ENCODE measurements at places on chromosomes 3 and 15.

DNA sequence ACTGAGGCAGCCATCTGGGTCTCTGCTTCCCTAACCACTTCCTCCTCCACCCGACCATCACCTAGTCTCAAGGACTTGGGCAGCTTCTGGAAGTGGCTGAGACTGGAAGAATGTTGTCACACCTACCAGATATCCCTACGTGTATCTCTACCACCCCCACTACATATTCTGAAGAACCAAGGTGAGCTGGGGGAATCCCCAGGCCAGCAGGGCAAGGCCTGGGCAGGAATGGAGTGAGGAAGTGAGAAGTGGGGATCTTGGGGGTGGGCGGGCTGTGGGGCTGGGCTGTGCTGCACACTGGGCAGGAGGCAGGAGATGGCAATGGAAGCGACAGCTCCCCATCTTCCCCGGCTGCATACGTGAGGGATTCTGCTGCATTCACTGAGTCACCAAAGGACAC, 17.5 kb upstream of the ALDH1A3 start:
- DNase-seq: no peak

GRCh38 chr15:36810656-36811449, 231.4 kb downstream of the CDIN1 start:
- DNase-seq: no peak

DNA sequence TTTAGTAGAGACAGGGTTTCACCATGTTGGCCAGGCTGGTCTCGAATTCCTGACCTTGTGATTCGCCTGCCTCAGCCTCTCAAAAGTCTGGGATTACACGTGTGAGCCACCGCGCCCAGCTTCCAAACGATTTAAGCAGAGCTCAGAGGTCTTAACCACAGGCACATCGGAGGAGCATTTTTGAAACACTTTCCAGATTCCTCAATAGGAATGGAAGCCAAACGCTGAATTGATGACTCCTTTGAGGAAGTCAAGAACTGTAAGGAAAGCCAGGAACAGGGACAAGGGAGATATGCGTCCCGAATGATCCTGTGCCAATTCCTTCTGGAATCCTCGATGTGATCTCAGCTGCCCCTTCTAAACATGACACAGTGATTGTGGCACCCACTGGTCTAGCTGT, 40.0 kb downstream of the TRH start:
- DNase-seq: no peak

GRCh38 chr15:53437985-53438841, 321.2 kb downstream of the WDR72 start:
- no peak for DNase-seq

GRCh38 chr15:69897471-69898237, 200.1 kb downstream of the TLE3 start:
- DNase-seq: no peak

DNA sequence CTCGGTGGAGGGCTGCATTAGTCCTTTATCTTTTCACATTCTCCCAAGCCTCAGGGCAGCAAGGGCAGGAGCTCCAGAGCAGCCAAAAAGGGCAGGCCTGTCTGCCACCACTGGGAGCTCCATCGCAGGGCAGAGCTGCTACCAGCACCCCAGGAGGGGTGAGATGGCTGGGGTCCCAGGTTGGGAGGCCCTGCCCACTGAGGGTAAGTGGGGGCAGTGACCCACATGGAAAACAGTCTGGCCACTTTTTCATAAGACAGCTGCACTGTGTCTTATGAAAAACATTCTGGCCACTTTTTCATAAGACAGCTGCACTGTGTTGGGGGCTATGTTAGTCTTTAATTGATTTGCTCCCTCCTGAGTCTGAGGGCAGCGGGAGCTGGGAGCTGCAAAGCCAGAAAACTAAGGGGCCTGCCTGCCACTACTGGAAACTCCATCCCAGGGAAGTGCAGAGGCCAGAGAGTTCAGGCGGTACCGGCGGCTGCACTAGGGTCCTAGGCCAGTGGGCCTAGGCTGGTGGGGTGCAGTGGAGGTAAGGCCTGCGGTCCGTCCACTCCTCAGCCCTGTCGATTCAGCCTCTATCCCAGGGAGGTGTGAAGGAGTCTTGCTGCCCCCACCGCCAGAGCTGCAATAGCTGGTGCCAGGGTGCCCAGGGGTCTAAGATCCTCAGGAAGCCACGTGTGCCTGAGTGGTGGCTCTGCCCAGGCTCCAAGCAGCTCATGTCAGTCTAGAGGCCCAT, 45.4 kb downstream of the TMCO5A start:
- no peak for DNase-seq

- no peak for DNase-seq
Observed at GRCh38 chr3:48949376-48949717, 30.7 kb downstream of the ARIH2 start.

- no peak for DNase-seq
Observed at GRCh38 chr3:57919987-57920386, 88.2 kb upstream of the FLNB start.

DNA sequence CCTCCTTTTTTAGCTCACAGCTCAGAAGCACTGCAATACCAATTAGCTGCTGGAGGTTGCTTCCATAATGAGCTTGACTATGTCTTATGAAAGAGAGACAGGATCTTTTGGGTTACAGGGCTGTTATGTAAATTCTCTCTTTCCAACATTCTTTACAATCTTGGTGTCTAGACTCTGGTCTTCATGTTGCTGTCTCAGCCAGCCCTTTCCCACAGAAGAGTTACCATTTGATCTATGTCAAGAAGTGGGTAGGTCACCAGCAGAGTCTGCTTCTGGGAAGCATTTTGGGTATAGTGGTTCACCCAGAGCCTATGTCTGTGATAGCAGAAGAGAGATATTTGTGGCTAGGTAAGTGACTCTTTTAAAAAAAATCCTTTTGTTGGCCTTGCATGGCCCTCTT, 234.5 kb downstream of the SATB1 start:
- no peak for DNase-seq

GRCh38 chr3:180036671-180037455, at the start of gene PEX5L:
PEX5L (minus strand) TSS chr3:180036937; CDS start chr3:180036599, 338 bp downstream.
- no peak for DNase-seq

GRCh38 chr15:76206325-76206976, 104.8 kb downstream of the ETFA start:
- no peak for DNase-seq

DNA sequence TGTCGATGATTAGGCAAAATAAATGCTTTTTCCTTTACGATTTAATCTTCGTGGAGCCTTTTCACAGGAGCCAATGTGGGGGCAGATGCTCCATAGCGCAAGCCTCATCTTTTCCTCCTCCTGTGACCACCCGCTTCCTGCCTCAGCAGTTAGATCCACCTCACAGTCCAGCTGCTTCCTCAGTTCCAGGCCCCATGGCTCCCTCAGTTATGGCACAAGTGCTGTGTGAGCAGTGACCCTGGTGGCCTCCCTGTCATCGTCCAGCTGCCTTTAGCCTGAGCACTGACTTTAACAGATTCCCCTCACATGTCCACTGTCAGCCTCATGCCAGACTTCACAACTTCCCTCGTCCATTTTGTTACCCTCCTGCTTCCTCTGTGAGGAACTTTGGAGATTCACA, 424.6 kb upstream of the GBE1 start:
- DNase-seq: no peak

- no peak for DNase-seq
Observed at GRCh38 chr15:64478863-64479262, 18.5 kb downstream of the ZNF609 start.

DNA sequence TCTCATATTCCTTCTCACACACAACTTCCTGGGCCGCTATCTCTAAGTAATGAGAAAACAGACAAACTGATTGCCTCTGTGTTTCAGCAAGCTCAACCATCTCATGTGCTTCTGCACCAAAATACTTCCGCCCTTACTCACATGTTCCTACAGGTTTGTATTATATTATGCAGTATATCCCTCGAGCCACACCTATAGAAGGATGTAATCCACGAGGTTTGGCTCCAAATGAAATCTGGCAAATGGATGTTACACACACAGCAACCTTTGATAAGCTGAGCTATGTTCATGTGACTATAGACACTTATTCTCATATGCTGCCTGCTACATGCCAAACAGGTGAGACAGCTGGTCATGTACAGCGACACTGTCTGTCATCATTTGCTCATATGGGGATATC, 22.6 kb downstream of the CCRL2 start:
- no peak for DNase-seq

DNA sequence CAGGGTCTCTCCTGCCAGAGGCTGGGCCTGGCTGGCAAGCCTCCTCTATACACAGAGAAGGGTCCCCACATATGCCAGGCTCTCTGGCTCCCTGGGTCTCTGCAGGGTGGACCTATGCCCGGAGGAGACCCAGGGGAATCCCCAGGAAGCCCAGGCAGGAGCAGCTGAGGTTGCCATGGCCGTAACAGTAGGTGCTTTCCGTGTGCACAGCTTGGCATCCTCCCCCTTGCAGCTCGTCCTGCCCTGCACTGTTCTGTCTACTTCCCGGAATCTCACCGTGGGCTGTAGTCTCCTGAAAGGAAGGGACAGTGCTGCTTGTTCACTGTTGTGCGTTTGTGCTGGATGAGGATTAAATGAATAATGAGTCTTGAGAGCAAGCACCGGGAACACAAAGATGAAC, 47.8 kb downstream of the DAPK2 start:
- DNase-seq: no peak

GRCh38 chr3:130773366-130773765, 26.7 kb upstream of the PIK3R4 start:
- no peak for DNase-seq

DNA sequence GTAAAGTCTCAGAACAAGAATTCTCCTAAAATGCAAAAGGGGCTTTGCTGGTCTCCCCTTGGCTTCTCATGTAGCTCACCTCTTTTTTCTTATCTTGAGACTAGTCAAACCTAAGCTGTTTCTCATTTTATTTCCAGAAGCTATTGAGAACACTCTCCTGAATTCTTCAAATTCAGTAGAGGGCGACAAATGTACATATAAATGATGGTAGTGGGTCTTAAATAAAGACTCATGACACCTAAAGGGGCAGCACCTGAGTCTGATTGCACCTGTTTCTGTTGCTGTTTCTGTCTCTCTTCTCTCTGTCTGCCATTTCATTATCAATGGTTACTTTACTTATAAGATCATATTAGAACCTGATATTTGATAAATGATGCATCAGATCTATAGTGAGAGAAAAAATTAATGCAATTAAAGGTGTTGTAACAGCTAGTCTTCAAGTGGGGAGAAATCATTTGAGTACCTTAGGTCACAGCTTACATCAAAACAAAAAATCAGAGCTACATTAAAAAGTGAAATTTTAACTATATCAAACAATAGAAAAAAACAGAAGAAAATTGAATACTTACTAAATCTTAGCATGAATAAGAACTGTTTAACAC, 7.0 kb downstream of the ADIPOQ start:
- no peak for DNase-seq

- no peak for DNase-seq
Observed at GRCh38 chr3:73384091-73384906, 240.4 kb downstream of the PDZRN3 start.

GRCh38 chr15:42688301-42688700, 48.6 kb downstream of the CDAN1 start:
- no peak for DNase-seq

DNA sequence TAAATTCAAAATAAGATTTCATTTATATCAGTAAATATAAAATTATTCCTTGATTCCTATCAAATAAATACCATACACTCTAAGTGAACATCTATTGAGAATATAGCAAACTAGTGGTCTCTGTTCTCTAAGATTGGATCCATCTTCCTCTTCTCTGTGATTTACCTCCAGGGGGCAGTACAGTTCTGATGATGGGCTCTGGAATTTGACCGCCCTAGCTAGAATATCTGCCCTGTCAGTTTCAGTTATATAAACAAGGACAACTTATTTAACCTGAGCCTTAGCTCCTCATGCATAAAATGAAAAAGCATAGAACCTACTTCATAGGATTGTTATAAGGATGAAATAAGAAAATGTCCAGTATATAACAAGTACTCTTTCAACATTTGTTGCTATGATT, 171.1 kb upstream of the CCDC54 start:
- peak; percentile 4 for DNase-seq

- no peak for DNase-seq
Observed at GRCh38 chr3:100226712-100227429, 33.9 kb upstream of the TBC1D23 start.

DNA sequence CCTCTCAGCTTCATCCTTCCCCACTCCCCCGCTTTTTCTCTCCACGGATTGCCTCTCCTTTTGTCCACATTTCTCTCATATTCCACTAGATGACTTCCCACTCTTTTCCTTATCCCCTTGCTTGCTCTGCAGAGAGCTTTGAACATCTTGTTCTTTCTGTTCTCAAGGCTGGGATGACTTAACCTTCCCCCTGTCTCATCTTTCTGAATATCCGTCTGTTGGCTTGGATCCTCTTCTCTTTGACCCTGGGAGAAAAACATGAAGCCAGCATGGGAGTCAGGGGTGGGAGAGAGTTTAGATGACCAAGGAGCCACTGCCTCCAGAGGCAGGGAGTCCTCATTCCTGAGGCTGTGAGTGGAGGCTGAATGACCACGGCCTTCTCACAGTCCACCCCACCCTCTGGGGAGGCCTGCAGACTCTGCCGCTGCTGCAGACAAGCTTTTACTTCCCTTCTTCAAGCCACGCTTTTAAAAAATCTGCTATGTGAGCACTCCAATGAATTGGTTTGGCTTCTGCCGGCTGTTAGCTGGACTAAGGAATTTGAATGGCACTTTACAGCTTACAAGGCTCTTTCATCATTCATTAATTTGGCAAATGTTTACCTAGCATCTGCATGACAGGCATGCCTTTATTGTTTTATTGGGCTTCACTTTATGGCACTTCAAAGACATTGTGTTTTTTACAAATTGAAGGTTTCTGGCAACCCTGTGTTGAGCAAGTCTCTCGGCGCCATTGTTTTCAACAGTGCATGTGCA, 111.6 kb upstream of the SLC6A6 start:
- no peak for DNase-seq

DNA sequence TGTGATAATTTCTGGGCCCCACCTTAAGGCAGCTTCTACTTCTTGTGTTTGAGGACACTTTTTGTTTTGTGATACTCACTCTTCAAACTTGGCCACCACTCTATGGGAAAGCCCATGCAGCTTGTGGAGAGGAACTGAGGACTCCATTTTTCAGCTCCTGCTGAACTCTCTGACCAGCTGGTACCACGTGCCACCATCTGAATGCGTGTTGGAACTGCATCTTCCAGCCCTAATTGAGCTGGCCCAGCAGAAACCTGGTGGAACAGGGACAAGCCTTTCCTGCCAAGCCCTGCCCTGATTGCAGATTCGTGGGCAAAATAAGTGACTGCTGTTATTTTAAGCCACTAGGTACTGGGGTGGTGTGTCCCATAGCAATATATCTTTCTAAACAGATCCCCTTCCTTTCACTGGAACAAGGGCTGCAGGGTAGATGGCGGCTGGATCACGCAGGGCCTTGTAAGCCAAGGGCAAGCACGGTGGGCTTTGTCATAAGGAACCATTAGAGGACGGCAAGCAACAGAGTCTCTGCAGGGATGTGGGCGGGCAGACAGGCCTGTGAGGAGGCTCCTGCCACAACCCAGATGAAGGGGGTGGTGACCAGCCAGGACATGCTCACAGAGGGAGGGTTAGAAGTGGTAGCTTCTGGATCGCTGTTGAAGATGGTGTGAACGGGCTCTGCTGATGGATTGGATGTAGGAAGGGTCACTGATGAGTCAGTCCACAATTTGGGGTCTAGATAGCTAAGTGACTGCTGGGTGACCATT, 9.5 kb downstream of the H1-8 start:
- DNase-seq: no peak

All from GM12891 (cell line).